Cardiac fibroblast (primary cell): ENCODE measurements at places on chromosomes 2 and 18.
A peak's percentile ranks its signal among the peaks of the same experiment; 100 is the strongest.

GRCh38 chr2:37838541-37839167 is 86.4 kb upstream of the RMDN2 start:
- DNase-seq: no peak

DNA sequence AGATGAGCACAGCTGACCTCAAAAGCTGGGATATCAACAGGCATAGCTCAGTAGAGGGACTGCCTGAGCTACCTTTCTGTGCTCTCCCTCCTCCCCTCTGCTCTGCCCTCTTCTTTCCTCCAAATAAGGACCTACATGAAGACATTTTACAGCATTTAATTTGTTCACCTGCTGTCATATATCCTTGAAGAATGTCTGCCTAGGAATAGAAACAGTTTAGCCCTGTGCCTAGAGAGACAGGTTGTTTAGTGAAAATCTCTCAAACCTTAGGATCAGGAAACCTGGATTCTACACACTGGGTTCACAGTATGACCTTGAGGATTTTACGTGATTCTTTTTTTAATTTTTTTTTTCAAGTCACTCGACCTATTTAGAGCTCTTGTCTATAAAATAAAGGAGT is 213.0 kb upstream of the SETBP1 start:
- no peak for DNase-seq

DNA sequence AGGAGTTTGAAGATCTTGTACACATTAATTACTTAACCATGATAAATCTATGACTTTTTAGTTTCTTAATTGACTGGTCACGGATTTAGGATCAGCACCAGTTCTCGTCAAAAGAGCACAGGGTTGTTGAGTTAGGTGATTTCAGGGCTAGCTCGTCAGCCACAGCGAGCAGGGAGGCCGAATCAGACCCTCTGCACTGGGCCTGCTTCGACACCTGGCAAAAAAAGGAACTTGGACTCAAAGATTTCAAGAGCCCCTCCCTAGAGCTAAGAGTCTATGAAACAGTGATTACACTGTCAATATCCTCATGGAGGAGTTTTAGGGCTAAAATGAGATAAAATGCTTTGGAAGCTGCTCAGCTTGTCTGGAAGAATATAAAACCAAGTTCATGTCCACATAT is 4.6 kb upstream of the SERTAD2 start:
- DNase-seq: no peak

DNA sequence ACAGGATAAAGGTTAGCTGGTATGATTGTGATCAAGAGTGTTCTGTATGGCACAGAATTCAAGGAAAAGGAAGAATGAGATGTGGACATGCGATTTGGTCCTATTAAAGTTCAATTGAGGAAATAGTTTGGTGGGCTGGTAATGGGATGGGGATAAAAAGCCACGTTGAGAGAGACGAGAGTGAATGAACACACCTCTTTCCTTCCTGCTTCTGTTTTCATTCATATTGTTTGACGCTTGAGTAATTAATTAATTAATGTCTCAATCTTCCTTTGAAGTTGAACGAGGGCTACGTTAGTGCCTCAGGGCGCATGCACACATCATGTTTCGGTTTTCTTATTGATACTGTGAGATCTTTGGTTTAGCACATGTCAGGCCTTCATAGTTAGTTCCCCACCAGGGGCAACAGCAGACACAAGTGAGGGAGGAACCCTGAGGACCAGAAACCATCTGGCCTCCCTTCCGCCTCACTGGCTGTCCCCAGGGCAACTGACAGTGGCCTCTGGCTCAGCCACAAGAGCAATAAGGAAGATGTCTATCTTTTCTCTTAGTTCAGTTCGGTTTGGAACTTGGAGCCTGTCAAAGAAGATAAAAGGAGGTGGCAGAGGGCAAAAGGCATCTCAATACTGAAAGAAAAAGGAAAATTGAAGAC is 116.0 kb downstream of the LIPG start:
- no peak for DNase-seq

GRCh38 chr2:150431561-150432311 is 55.7 kb downstream of the RND3 start:
- no peak for DNase-seq

DNA sequence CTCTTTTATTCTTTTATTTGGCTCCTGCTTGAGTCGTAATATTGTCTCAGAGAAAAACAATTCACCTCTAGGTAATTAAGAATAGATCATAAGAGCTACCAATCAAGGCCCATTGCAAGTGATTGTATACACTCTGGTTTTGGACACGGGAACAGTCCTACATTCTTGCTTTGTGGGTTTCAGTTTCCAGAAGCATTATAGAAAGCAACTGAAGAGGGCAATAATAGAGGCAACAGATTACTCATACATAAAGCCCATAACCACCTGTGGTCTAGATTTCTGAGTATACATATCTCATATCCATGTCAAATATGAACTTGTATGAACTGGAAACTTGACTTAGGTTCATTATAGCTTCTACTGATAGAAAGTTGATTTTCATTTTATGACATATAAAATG is 65.4 kb downstream of the DIS3L2 start:
- DNase-seq: no peak

GRCh38 chr2:75592888-75593287 is 32.1 kb upstream of the EVA1A start:
- DNase-seq: no peak

DNA sequence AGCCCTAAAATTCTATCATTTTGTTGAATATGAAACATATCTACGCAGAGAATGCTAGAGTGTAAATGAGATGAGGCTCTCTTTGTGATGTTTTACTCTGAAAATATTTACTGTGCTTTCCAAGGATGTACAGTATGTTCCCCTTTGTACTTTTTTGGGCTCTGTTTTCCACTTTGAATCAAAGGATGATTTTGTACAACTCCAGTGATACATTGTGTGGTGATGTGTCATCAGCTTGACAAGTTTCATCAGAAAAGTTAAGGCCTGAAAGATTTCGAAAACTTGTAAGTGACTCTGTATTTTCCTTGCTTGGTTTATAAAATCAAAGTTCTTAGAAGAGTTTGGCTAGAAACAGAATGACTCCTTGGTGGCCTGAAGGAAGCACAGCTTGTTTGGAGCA is 206.3 kb downstream of the LTBP1 start:
- DNase-seq: peak; percentile 95
